ENCODE measurements at places on chromosomes 6 and 20. TPM values are rescaled to one million over a fixed set of nuclear protein-coding genes. Genes with fewer than 3 reads are reported as not detected.

DNA sequence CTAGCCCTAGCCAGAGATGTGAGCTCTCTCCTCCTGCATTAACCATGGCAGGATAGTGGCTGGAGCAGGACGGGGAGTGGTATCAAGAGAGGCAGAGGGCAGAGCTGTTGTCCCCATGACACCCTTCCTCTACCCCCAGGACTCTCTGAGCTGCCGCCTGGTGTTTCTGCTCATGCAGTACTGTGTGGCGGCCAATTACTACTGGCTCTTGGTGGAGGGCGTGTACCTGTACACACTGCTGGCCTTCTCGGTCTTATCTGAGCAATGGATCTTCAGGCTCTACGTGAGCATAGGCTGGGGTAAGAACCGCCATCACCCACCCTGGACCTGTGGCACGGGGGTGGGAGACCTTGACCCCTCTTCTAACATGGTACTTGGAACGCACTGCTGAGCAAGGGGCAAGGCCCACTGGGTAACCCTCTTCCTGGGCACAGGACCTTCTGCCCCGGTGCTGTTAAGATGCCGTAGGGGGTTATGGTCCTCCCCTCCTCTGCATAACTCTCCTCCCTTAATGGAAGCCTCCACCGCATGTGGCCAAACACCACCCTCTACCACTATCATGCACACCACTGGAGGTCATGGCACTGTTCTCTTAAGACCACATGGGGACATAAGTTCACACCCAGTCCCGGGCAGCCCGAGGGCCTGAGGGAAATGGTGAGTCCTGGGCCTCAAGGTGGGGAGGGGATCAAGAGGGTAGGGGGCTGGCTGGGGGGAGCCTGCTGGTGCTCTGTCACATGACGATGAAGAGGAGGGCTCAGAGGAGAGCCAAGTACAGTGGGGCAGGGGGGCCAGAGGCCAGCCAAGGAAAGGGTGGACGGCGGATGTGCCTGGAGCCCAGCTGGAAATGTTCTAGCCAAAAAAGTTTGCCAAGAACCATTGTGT lies 25.1 kb downstream of the GLP1R start:
- no peak for DNase-seq

The DNPH1 gene
- total RNA-seq = 63.6 TPM

The ZBTB24 gene
- total RNA-seq = 9.6 TPM

The SIRPB1 gene
- 0.19 TPM for total RNA-seq

DNA sequence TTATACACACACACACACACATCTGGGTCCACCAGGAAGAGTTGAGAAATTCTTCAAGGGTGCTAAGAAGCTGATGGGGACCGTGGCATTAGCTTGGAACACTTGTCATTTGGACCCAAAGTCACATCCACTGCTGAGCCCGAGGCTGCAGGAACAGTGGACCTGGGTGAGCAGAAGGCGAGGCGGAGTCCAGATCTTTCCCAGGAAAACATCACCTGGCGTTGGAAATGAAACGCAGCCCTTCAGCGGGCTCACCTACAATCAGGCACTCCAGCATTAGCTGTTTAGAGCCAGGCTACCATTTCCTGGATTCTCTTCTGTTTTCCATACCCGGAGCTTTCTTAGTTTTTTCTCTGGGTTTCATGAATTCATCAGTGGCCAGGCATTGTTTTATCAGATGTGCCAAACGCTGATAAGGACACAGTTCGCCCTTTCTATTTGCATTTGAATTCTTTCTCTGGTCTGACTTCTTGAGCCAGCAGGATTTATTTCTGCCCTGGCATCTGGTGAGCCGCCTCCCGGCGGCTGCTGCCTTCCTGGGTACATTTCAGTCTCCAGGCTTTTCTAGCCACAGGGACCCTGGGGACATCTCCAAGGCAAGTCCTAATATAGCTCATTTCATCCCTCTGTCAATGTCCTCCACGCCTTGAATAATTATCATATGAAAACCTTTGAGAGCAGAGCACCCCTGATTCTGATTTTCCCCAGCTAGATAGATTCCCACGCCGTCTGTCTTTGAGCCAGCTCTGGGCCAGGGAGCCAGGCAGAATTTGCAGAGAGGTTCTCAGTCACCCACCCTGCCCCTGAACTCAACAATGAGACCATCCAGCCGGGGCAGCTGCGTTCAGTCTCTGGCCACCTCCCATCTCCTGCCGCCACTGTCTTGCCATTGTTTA lies 170.9 kb downstream of the TTLL2 start:
- DNase-seq = no peak

The BMP6 gene
- 0.10 TPM for total RNA-seq

The SIGLEC1 gene
- 1.3 TPM for total RNA-seq

DNA sequence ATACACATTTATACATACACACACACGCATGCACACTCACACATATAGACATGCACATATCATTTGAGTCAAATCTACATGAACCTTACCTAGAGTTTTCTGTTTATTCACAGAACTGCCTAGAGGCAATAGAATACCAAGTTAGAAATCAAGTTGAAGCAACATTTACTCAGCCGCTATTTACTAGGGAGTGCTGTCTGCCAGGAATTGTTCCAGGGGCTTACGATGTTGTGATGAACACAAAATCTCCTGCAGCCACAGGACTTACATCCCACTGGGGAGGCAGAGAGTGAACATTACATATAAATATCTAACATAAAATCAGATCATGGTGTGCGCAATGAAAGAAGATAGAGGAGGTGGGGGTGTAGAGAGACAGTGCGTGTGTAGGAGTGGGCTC lies 80.4 kb downstream of the GCLC start:
- DNase-seq = no peak

DNA sequence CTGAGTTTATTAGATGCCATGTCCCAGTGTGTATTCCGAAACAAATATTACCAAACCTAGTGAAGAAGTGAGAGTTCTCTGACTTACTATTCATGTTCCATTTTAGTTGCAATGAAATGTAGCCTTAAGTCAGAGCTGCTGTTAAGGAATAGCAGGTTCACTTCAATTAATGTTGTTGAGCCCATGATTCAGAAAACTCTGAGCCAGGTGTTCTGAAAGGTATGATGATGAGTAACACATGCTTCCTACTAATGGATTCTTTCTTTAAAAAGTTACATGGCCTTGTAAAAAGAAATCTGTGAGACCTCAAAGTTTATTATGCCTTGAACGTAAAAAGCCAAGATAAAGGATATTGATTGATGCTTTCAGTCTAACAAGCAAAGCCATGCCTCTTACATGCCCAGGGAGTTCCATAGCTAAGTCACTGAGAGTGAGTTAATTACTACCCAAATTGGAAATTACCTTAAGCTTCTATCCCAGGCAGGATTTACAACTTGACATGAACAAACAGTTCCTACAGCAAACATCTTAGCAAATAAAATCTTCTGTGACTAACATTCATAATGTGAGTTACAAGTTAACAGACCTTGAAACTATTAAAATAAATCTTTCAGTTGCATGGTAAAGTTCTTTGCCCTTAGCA lies 122.9 kb downstream of the AKAP7 start:
- DNase-seq = no peak

Measured in myocyte (in vitro differentiated cells).